Neural crest cell (in vitro differentiated cells): ENCODE measurements at places on chromosomes 1 and 21.

- H3K4me1 ChIP-seq = no peaks in the 10 kb centered on the region
- peaks cover 3% of the 10 kb centered on the region for H3K36me3 ChIP-seq
- H3K27me3 ChIP-seq = no peaks in the 10 kb centered on the region
- DNase-seq = no peak
Observed at GRCh38 chr1:182909578-182909977, 43.4 kb downstream of the SHCBP1L start.

DNA sequence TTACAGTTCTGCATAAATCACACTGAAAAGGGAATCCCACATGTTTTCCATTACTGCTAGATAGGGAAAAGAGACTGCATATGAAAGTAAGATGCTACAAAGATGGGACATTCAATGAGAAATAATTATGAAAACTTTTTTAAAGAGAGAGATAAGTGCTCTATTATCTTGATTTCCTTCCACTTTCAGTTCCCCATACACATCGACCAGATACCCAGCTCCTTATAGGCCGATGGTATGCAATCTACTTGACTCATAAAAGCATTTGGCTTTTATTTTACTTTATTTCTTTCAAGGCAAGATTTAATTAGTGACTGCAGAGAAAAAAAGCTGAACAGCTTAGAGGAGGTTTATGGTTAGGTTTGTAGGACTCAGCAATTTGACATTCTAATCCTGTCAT is 13.1 kb downstream of the BRINP2 start:
- H3K27me3 ChIP-seq = peaks cover 34% of the 10 kb centered on the region
- H3K4me1 ChIP-seq = peaks cover 12% of the 10 kb centered on the region
- DNase-seq = no peak
- no peak overlapping the region for H3K27ac ChIP-seq
- no peak overlapping the region for H3K4me3 ChIP-seq
- no peaks in the 10 kb centered on the region for H3K36me3 ChIP-seq

- peak; percentile 75 for DNase-seq
- H3K4me3 ChIP-seq = peak overlapping the region; percentile 87
- H3K36me3 ChIP-seq = no peaks in the 10 kb centered on the region
- H3K27ac ChIP-seq = peak overlapping the region; percentile 86
- H3K27me3 ChIP-seq = no peaks in the 10 kb centered on the region
- H3K4me1 ChIP-seq = peaks cover 29% of the 10 kb centered on the region
Observed at GRCh38 chr1:2548068-2548589, 8.0 kb upstream of the TNFRSF14 start.

DNA sequence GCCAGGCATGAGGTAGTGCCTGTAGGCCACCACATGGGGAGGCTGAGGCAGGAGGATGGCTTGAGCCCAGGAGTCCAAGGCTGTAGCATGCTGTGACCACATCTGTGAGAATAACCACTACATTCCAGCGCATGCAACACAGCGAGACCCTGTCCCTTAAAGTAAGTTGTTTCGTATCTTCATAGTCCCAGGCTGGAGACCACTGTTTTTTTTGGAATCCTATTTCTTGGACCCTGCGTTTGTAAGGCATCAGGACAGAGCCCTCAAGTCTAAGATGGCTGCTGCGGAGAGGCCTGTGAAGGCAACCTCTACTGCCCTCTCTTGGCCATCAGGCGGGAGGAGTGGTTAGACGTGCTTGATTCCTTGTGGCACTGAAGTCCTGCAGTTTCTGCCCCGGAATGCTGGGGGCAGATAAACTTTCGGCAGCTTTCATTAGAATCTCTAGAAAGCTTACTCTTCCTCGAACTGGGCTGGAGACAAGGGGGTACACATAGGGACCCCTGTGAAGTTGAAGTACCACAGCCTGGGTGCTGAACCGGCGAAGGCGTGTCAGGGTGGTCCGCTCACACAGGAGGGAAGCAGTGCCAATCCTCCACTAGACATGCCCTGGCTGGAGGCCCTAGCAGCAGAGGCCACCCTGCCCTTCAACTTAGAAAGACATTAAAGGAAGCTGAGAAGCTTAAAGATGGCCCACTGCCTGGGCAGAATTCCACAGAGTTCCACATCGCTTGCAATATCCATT is 36.6 kb downstream of the RABIF start:
- DNase-seq = peak; percentile 47
- peaks cover 17% of the 10 kb centered on the region for H3K36me3 ChIP-seq
- H3K27ac ChIP-seq = no peak overlapping the region
- peaks cover 12% of the 10 kb centered on the region for H3K4me1 ChIP-seq
- H3K27me3 ChIP-seq = no peaks in the 10 kb centered on the region
- peak overlapping the region; percentile 17 for H3K4me3 ChIP-seq

- no peak for DNase-seq
- H3K36me3 ChIP-seq = no peaks in the 10 kb centered on the region
- H3K27me3 ChIP-seq = no peaks in the 10 kb centered on the region
- H3K4me1 ChIP-seq = peaks cover 19% of the 10 kb centered on the region
- H3K27ac ChIP-seq = no peak overlapping the region
Observed at GRCh38 chr1:183100361-183100974, 77.2 kb downstream of the LAMC1 start.

- no peak overlapping the region for H3K4me3 ChIP-seq
- H3K27ac ChIP-seq = no peak overlapping the region
- peaks cover 5% of the 10 kb centered on the region for H3K27me3 ChIP-seq
- DNase-seq = no peak
- peaks cover 10% of the 10 kb centered on the region for H3K4me1 ChIP-seq
- H3K36me3 ChIP-seq = no peaks in the 10 kb centered on the region
Observed at GRCh38 chr1:14855801-14856200, 257.3 kb downstream of the KAZN start.

- no peak for DNase-seq
- peaks cover 3% of the 10 kb centered on the region for H3K36me3 ChIP-seq
- peaks cover 3% of the 10 kb centered on the region for H3K27me3 ChIP-seq
Observed at GRCh38 chr1:22582661-22583635, 19.7 kb downstream of the EPHA8 start.

- H3K27me3 ChIP-seq = peaks cover 25% of the 10 kb centered on the region
- H3K4me1 ChIP-seq = no peaks in the 10 kb centered on the region
- DNase-seq = no peak
- no peaks in the 10 kb centered on the region for H3K36me3 ChIP-seq
- H3K4me3 ChIP-seq = no peak overlapping the region
Observed at GRCh38 chr1:4565166-4565565, 89.2 kb upstream of the AJAP1 start.

DNA sequence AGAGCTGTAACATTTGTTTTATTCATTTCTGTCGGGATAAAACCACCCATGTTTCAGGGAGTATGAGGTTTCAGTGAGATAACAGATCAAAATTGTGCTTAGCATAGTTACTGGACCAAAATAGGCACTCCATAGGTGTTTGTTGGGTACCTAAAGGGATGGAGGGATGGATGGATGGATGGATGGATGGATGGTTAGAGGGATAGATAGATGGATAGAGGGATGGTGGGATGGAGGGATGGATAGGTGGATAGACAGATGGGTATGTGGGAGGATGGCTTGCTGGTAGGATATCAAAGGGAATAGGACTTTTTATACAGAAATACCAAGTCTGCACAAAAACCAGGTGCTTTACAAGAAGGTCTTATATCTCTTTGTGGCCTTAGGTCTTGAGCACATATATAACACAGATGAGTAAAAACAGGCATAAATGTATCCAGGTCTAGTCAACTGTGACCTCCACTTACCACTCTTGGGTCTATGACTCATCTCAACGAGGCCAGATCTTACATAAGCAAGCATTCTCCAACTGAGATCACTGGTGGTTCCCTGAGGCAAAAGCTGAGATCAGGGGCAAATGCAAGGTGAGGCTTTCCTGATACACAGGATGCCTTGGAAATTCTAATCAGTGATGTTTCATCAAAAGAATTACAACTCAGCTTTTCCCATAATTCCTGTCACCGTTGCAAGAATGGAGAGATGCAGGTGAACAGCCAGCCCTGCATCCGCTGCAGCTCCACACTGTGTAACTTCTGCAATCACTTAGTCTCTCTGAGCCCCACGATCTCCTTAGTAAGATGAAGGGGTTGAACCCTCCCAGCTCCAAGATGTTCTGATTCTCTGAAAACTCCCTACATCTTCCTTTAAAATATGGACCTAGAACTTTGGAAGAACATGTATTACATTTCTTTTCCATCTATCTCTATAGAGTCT is 32.0 kb downstream of the PTAFR start:
- no peak for DNase-seq
- H3K36me3 ChIP-seq = no peaks in the 10 kb centered on the region
- no peak overlapping the region for H3K4me3 ChIP-seq

GRCh38 chr1:81446000-81446669 is 354.6 kb upstream of the ADGRL2 start:
- no peak overlapping the region for H3K4me3 ChIP-seq
- H3K4me1 ChIP-seq = peaks cover 13% of the 10 kb centered on the region
- no peak for DNase-seq
- H3K27ac ChIP-seq = peak overlapping the region; percentile 9

- no peak overlapping the region for H3K27ac ChIP-seq
- DNase-seq = no peak
- no peaks in the 10 kb centered on the region for H3K27me3 ChIP-seq
- peaks cover 7% of the 10 kb centered on the region for H3K4me1 ChIP-seq
- peaks cover 4% of the 10 kb centered on the region for H3K36me3 ChIP-seq
Observed at GRCh38 chr1:84428235-84428634, 30.0 kb downstream of the DNASE2B start.

GRCh38 chr1:22327411-22327810 is 124.2 kb upstream of the ZBTB40 start:
- no peaks in the 10 kb centered on the region for H3K36me3 ChIP-seq
- no peak overlapping the region for H3K4me3 ChIP-seq
- H3K4me1 ChIP-seq = no peaks in the 10 kb centered on the region

GRCh38 chr1:8133657-8134430 is 107.7 kb upstream of the ERRFI1 start:
- DNase-seq = no peak
- H3K27me3 ChIP-seq = no peaks in the 10 kb centered on the region
- H3K4me1 ChIP-seq = peaks cover 44% of the 10 kb centered on the region
- H3K36me3 ChIP-seq = no peaks in the 10 kb centered on the region

DNA sequence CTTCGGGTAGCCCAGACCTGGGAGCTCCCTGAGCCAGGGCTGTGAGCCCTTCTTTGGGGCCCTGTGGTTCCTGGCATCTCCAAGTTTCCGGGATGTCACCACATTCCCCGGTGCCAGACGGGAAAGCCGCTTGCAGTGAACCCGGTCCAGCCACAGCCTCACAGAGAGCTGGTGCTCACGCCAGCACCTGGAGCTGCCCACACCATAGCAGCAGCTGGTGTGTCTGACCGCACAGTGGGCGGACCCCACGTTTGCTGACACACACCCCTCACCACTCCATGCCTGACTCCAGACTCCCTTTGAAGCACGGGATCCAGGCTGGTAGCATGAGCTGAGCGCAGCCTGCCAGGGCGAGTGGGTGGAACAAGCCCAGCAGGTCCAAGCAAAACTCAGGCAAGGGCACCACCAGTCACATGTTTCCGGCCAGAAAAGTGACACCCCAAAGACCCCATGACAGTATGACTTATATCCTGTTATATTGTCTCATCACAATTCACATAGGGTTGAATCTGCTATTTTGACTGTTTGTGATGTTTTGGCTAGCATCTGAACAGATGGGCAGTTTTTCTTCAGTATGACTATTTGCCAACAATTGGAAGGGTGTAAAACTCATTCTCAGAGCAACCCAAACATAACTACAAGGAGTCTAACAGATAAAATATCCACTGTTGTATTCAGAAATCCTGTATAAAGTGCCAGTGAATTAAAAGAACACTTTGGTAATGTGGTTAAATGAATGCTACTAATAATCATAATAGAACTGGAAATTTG is 285.4 kb downstream of the SMYD3 start:
- no peaks in the 10 kb centered on the region for H3K36me3 ChIP-seq
- H3K4me3 ChIP-seq = no peak overlapping the region
- no peak for DNase-seq
- H3K4me1 ChIP-seq = peaks cover 21% of the 10 kb centered on the region

GRCh38 chr21:35819134-35819533 is 241.2 kb downstream of the SETD4 start:
- H3K27ac ChIP-seq = no peak overlapping the region
- no peaks in the 10 kb centered on the region for H3K27me3 ChIP-seq
- H3K36me3 ChIP-seq = no peaks in the 10 kb centered on the region
- DNase-seq = no peak

GRCh38 chr1:216173376-216173995 is 249.8 kb downstream of the USH2A start:
- no peak overlapping the region for H3K4me3 ChIP-seq
- no peaks in the 10 kb centered on the region for H3K4me1 ChIP-seq
- no peak for DNase-seq
- no peaks in the 10 kb centered on the region for H3K27me3 ChIP-seq
- H3K36me3 ChIP-seq = no peaks in the 10 kb centered on the region
- peak overlapping the region; percentile 43 for H3K27ac ChIP-seq

- H3K27me3 ChIP-seq = no peaks in the 10 kb centered on the region
- H3K36me3 ChIP-seq = no peaks in the 10 kb centered on the region
- H3K4me1 ChIP-seq = no peaks in the 10 kb centered on the region
- DNase-seq = no peak
Observed at GRCh38 chr21:25188677-25189079, 418.6 kb downstream of the MRPL39 start.

- H3K27ac ChIP-seq = no peak overlapping the region
- peak overlapping the region; percentile 14 for H3K4me3 ChIP-seq
- H3K36me3 ChIP-seq = peaks cover 16% of the 10 kb centered on the region
- H3K27me3 ChIP-seq = peaks cover 2% of the 10 kb centered on the region
- peaks cover 19% of the 10 kb centered on the region for H3K4me1 ChIP-seq
Observed at GRCh38 chr1:65423884-65424572, 3.6 kb downstream of the LEPR start.

DNA sequence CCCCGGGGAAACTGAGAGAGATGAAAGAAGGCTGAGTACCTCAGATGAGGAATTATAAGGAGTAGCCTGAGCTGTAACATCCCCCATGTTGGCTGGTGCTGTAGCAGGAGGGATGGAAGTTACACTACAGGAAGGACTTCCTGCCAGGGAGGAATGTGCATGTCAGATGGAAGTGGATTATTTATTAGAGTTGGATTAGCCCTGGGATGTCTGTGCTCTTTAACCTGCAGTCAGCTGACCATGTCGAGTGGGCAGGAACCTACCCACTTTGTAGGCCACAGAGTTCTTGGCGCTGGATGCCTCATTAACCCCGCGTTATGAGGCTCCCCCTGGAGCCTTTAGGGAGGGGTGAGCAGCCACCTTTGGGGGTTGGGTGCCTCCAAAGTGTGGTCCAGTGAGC is 757 bp upstream of the SEMA4A start:
- no peak overlapping the region for H3K27ac ChIP-seq
- peaks cover 34% of the 10 kb centered on the region for H3K27me3 ChIP-seq
- no peak for DNase-seq
- H3K36me3 ChIP-seq = no peaks in the 10 kb centered on the region
- H3K4me3 ChIP-seq = no peak overlapping the region

- peaks cover 6% of the 10 kb centered on the region for H3K36me3 ChIP-seq
- H3K27me3 ChIP-seq = peaks cover 13% of the 10 kb centered on the region
- peaks cover 27% of the 10 kb centered on the region for H3K4me1 ChIP-seq
- no peak overlapping the region for H3K27ac ChIP-seq
- DNase-seq = no peak
Observed at GRCh38 chr1:15410223-15410883, 665 bp downstream of the EFHD2 start.

DNA sequence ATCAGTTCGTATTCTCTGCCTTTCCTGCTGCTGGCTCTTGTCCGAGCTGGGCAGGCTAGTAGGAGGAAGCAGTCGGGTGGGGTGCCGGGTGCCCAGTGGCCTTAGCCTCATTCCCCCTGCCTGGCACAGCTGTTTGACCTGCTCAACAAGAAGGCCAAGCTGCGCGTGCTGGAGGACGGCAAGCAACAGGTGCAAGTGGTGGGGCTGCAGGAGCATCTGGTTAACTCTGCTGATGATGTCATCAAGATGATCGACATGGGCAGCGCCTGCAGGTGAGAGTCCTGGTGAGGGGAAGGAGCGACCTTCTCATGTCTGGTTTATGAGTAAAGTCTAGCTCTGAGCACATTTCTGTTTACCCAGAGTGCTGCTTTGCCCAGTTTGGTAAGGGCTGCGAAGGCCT is 16.3 kb upstream of the RPS8 start:
- no peaks in the 10 kb centered on the region for H3K4me1 ChIP-seq
- no peaks in the 10 kb centered on the region for H3K27me3 ChIP-seq
- H3K36me3 ChIP-seq = peaks cover 18% of the 10 kb centered on the region
- no peak overlapping the region for H3K4me3 ChIP-seq
- no peak overlapping the region for H3K27ac ChIP-seq
